ENCODE measurements at places on chromosomes 4 and X. TPM values are rescaled to one million over a fixed set of nuclear protein-coding genes. Genes with fewer than 3 reads are reported as not detected.

The EFHC2 gene
- 2.5 TPM for total RNA-seq

The CYBB gene
- total RNA-seq, result 420 TPM

The ZAR1 gene
- not detected for total RNA-seq

DNA sequence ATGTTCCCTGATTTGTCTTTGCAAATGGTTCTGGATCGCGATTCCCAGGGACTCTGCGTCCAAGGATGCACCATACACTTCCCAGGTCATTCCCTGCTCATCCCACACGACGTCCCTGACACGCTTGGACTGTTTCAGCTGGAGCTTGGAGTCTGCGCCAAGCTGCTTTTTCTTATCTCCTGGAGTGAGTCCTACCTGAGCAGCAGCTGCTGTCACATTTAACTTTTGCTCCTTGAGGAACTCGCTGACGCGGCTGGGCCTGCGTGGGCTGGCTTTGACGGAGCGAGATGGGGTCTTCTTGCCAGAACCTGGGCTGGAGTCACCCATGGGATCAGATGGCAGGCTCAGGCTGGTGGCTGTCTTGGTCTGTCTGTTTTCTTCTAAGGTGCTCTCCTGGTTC is 59.6 kb downstream of the GPRIN3 start:
- H3K4me1 ChIP-seq, result peaks cover 5% of the 10 kb centered on the region
- DNase-seq, result no peak
- H3K27ac ChIP-seq, result no peak overlapping the region
- no peaks in the 10 kb centered on the region for H3K27me3 ChIP-seq

DNA sequence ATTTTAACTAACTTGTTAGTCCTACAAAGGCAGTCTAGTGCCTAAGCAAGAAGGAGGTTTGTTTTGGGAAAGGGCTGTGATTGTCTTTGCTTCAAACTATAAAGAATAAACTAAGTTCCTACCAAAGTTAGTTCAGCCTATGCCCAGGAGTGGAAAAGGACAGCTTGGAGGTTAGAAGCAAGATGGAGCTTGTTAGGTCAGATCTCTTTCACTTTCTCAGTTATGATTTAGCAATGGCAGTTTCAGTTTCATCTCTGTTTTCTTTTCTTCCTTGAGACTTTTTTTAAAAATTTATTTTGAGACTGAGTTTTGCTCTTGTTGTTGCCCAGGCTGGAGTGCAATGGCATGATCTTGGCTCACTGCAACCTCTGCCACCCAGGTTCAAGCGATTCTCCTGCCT is 82.9 kb upstream of the NLGN4X start:
- H3K4me1 ChIP-seq, result no peaks in the 10 kb centered on the region
- no peak overlapping the region for H3K27ac ChIP-seq
- DNase-seq, result no peak
- H3K36me3 ChIP-seq, result no peaks in the 10 kb centered on the region
- no peak overlapping the region for H3K4me3 ChIP-seq
- no peaks in the 10 kb centered on the region for H3K27me3 ChIP-seq

DNA sequence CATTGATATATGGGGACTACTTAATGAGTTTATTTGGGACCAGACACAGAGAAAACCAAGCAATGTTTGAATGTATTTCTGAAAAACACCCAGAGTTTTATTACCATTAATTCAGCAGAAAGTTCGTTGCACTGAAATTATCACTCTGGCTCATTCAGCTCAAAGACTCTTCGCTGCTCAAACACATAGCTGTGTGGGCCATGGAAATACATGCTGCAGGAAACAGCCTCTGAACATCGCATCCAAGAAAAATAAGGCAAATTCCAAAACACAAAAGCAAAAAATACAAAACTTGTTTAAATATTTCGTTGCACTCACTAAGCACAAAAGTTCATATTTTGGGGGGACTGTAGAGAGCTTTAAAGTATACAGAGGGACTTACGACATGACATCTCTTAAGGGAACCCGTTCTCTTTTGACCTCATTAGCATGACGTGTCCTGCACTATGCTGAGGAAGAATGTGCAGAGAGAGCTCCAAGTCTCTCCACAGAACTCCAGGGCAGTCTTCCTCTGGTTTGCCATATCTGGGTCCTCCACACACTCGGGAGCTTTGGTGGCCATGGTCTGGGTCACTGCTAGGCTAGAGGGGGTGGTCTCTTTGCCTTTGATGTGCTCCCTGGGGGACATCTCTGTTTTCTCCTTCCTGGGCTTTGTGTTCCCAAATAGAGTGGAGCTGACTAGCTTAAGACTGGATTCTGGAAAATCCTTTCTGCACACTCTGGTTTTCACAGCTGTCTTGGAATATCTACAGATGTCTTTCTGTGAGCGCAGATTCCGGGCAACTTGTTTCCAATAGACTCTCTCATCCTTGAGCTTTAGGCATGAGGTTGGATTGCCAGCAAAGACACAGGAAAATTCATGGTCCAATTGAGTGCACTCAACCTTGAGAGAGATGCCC is 2.8 kb downstream of the FGFBP1 start:
- no peak for DNase-seq
- no peak overlapping the region for H3K4me3 ChIP-seq
- H3K4me1 ChIP-seq, result no peaks in the 10 kb centered on the region
- no peak overlapping the region for H3K27ac ChIP-seq
- no peaks in the 10 kb centered on the region for H3K27me3 ChIP-seq

DNA sequence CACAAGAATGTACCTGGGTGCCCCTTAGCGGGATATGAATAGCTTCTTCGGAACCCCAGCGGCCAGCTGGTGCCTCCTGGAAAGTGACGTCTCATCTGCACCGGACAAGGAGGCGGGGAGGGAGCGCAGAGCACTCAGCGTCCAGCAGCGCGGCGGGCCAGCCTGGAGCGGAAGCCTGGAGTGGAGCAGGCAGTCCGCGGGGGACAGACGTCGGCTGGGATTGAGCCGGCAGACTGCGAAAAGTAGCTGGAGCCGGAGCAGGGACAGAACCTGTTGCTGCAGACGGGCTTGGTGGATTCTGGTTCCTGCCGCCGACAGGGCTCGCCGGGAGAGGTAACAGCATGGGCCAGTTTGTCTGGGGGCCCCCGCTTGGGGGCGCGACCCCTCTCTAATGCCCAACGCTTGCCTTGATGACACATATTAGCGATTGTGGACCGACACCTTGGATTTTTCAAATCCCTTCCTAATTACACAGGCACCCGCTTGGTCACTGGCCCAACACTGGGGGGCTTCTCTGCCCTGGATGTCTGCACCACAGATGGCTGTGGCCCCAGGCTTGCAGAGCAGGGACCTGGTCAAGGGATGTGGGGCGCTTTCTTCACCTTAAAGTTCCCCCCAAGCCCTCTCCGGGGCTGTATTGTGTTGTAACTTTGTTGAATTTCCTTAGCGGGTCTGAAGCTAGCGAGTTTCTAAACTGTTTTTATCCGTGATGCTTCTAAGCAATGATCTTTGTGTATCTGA is at the start of gene NPFFR2:
NPFFR2 (plus strand) TSS at position 133 of the 741 bp plus-strand sequence. CDS start 96,592 bp downstream, outside the sequence.
- H3K27me3 ChIP-seq, result peaks cover 16% of the 10 kb centered on the region
- no peaks in the 10 kb centered on the region for H3K4me1 ChIP-seq
- DNase-seq, result peak; percentile 48
- peak within 1 kb of the TSS; percentile 23 for H3K4me3 ChIP-seq
- H3K36me3 ChIP-seq, result no peaks in the 10 kb centered on the region
- no peak within 1 kb of the TSS for H3K27ac ChIP-seq

GRCh38 chr4:30717208-30718020 is 2.8 kb upstream of the PCDH7 start:
- H3K4me3 ChIP-seq, result peak overlapping the region; percentile 60
- peaks cover 47% of the 10 kb centered on the region for H3K27me3 ChIP-seq
- H3K4me1 ChIP-seq, result peaks cover 46% of the 10 kb centered on the region
- no peaks in the 10 kb centered on the region for H3K36me3 ChIP-seq
- peak; percentile 51 for DNase-seq

GRCh38 chrX:67546496-67547423 is 2.9 kb downstream of the AR start:
- H3K27me3 ChIP-seq, result no peaks in the 10 kb centered on the region
- no peak overlapping the region for H3K27ac ChIP-seq
- DNase-seq, result no peak

DNA sequence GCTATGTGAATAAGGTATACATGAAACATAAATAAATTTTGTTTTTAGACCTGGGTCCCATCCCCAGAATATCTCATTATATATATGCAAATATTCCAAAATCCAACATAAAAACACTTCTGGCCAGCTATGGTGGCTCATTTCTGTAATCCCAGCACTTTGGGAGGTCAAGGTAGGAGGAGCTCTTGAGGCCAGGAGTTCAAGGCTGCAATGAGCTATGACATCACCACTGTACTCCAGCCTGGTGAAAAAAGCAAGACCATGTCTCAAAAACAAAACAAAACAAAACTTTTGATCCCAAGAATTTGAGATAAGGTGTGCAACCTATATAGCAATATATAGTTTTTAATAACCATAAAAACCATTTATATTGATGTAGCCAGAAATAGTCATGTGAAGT is 5.4 kb upstream of the ADGRA3 start:
- H3K27ac ChIP-seq, result no peak overlapping the region
- H3K4me3 ChIP-seq, result no peak overlapping the region
- no peaks in the 10 kb centered on the region for H3K36me3 ChIP-seq
- H3K27me3 ChIP-seq, result peaks cover 3% of the 10 kb centered on the region
- DNase-seq, result no peak
- H3K4me1 ChIP-seq, result no peaks in the 10 kb centered on the region

DNA sequence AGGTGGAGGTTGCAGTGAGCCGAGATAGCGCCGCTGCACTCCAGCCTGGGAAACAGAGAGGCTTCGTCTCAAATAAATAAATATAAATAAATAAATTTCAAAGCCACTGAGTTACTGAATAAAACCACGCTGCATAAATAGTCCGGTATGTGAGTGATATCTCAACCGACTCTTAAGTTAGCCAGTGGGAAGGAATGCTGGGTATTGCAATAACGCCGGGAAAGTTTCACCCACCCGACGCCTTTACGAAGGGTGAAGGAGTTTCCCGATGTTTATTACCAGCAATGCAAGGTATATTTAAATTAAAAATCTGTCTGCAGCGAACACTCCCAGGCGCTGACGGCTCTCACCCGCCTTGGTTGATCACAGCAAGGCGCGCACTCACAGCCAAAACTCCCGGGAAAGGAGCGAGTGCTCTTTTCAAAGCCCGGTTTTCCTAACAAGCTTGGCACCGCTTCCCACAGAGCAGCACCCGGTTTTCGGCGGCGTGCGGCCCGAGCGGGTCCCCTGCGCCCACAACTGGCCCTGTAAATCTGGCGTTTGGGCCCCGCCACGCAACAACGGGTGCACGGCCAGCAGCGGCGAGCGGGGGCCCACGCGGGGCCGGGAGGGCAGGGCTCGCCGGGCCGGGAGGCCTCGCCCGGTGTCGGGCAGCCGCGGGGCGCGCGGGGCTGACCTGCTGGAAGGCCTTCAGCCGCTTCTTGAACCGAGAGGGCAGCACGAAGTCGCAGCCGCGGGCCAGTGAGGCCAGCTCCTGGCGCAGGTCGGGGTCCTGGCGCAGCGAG is 13.7 kb downstream of the PPP2R3B start:
- no peak for DNase-seq
- H3K4me3 ChIP-seq, result peak overlapping the region; percentile 29
- H3K27me3 ChIP-seq, result peaks cover 50% of the 10 kb centered on the region
- no peak overlapping the region for H3K27ac ChIP-seq
- H3K4me1 ChIP-seq, result peaks cover 18% of the 10 kb centered on the region
- no peaks in the 10 kb centered on the region for H3K36me3 ChIP-seq

DNA sequence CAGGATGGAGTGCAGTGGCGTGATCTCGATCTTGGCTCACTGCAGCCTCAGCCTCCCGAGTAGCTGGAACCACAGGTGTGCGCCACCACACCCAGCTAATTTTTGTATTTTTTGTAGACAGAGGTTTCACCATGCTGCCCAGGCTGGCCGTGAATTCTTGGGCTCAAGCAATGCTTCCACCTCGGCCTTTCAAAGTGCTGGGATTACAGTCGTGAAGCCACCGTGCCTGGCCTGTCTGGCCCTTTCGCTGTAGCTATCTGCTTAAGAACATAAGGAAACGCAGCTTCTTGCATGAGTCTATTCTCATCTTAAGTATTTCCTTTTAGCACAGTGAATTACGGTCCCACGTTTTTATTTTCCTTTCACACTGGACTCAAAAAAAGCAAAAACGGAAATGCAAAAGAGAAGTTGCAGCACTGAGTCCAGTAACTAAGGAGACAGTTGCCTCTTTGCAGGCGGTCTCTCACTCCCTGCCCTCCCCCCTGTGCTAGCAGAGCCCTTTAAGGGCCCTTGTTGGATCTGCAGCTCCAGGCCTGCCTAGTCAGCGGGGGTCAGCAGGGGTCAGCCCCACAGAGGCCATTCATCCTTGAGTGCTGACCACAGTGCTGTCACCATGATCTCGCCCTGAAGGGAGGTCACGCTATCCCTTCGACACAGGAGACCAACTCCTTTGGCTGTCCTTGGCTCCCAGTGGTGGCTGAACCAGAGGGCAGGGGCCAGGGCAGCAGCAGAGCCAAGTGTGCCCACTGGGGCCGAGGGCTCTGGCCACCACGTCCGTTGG is 21.8 kb upstream of the TBC1D14 start:
- DNase-seq, result no peak
- H3K36me3 ChIP-seq, result peaks cover 9% of the 10 kb centered on the region
- H3K27ac ChIP-seq, result peak overlapping the region; percentile 18

DNA sequence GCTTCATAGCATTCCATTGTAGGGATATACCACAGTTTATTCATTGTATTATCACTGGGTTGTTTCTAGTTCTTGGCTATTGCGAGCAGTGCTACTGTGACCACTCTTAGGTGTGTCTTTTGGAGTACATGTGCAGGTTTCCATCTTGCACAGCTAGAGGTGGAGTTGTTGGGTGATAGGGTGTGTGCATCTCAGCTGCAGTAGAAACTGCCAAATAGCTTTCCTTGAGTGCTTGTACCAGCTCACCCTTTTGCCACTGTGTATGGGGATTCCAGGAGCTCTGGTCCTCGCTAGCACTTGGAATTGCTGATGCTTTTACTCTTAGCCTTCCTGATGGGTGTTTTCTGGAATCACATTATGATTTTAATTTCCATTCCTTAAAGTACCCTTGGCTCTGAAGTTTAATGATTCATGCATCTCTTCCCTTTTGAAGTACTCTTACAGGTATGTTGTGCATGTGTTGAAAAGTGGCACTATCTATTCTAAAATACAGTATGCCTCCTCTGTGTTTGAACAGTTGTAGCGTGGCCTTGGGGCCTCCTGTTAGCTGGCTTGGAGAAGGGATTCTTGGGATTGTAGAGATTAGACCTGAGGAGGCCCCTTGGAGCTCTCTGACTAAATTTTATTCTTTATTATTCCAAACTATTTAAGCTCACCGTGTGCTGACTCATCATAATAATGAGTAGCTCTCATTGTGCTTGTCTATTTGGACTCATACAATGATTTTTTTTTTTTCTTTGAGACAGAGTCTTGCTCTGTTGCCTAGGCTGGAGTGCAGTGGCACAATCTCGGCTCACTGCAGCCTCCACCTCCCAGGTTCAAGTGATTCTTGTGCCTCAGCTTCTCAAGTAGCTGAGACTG is 38.4 kb downstream of the HTT start:
- DNase-seq, result no peak
- peaks cover 31% of the 10 kb centered on the region for H3K4me1 ChIP-seq
- H3K4me3 ChIP-seq, result no peak overlapping the region
- H3K27ac ChIP-seq, result peak overlapping the region; percentile 69
- no peaks in the 10 kb centered on the region for H3K27me3 ChIP-seq

Data from lower lobe of right lung (tissue), 2 donors.